Type B pancreatic cell (in vitro differentiated cells): ENCODE measurements at places on chromosomes 16 and 17. TPM values are rescaled to one million over a fixed set of nuclear protein-coding genes. Genes with fewer than 3 reads are reported as not detected.

DNA sequence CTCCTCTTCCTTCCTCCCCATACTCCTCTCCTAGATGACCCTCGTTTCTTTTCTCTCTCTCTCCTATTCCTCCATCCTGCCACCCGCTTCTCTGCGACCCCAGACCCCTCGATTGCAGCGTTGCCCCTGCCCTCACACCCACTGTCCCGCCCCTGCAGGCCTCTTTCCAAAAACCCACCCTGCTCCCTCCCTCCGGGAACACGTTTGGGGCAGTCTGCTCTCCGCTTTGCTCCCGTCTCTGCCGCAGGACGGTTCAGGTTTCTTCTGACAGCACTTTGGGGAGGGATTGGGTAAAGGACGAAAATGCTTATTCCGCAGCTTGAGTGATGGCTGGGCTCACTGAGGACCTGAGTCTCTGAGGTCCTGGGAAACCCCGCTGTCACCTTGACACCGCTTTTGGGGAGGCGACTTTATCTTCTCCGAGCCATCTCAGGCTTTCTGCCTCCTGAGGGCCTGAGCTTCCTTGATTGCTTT lies 690 bp downstream of the NDE1 start:
- peaks cover 7% of the 10 kb centered on the region for H3K4me1 ChIP-seq
- H3K4me3 ChIP-seq = peak overlapping the region; percentile 99
- no peak for DNase-seq
- no peaks in the 10 kb centered on the region for H3K36me3 ChIP-seq

Gene C16orf46
- total RNA-seq = 4.4 and 5.1 TPM in 2 replicates

GRCh38 chr16:90026135-90026534 lies 6.9 kb upstream of the DBNDD1 start:
- peaks cover 4% of the 10 kb centered on the region for H3K27me3 ChIP-seq
- no peak overlapping the region for H3K4me3 ChIP-seq
- H3K27ac ChIP-seq = no peak overlapping the region
- H3K4me1 ChIP-seq = peaks cover 18% of the 10 kb centered on the region
- no peak for DNase-seq

DNA sequence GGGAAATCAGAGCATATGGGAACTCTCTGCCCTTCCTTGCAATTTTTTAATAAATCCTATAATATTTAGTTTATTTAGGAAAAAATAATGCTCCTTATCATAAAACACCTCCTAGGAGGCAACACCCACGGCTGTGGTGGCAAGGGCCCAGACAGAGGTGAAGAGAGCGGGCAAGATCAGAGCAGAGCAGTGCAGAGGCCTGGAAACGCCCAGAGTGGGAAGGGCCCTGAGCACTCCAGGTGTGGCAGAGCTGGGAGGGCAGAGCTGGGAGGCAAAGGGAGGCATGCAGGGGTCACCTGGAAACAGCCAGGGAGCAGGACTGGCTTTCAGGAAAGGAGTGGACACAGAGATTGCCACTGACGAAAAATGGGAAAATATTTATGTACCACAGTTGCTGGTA lies 17.3 kb downstream of the FBXO31 start:
- no peaks in the 10 kb centered on the region for H3K27me3 ChIP-seq
- peaks cover 30% of the 10 kb centered on the region for H3K4me1 ChIP-seq
- no peak overlapping the region for H3K4me3 ChIP-seq
- H3K36me3 ChIP-seq = peaks cover 5% of the 10 kb centered on the region
- DNase-seq = no peak
- H3K27ac ChIP-seq = no peak overlapping the region

DNA sequence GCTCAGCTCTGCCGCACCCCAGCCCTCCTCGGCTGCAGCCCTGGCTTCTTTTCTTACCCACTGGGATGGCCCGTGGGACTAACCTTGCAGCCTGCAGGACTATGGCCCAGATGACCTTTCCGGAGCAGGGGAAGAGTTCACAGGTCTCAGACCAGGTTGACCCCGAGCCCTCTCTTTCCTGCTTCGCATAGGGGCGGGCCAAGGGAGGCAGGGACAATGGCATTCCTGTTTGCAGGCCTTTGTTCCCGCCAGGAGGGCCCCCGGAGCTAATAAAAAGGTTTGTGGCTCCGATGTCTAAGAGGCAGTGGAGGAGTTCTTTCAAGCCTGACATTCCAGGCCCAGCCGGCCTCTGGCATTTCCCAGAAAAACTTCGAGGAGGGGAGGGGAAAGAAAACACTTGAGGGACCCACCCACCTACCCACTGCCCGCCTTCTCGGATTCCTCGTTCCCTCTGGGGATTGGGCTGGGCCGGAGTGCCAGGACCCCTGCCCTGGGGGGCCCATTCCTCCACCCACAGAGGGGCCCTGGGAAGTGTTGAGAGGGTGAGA lies 5.8 kb upstream of the SOCS3 start:
- peak overlapping the region; percentile 61 for H3K4me3 ChIP-seq
- no peak for DNase-seq
- no peaks in the 10 kb centered on the region for H3K36me3 ChIP-seq

- no peaks in the 10 kb centered on the region for H3K36me3 ChIP-seq
- no peaks in the 10 kb centered on the region for H3K4me1 ChIP-seq
- H3K4me3 ChIP-seq = no peak overlapping the region
- H3K27ac ChIP-seq = no peak overlapping the region
These were observed 191.8 kb upstream of the HSBP1 start for GRCh38 chr16:83615953-83616350.

DNA sequence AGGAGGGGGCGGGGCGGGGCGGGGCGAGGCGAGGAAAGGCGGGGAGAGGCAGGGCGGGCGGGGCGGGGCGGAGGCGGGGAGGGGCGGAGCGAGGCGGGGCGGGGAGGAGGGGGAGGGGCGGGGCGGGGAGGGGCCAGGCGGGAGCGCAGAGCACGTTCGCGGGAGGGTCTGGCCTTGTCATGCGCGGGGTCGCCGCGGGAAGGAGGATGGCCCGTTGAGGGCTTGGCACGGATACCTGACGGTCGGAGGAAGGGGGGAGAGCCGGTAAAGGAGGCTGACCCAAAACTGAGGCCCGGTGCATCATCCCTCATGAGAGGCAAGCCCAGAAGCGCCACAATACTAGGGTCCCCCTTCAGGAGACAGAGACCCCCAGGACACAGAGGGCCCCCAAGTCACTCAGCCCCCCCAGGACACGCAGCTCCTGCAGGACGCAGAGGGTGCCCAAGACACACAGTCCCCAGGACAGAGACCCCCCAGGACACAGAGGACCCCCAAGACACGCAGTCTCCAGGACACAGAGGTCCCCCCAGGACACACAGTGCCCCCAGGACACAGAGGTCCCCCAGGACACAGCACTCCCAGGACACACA lies 593 bp upstream of the WDR45B start:
- H3K36me3 ChIP-seq = no peaks in the 10 kb centered on the region
- H3K27ac ChIP-seq = no peak overlapping the region
- peaks cover 14% of the 10 kb centered on the region for H3K4me1 ChIP-seq
- no peaks in the 10 kb centered on the region for H3K27me3 ChIP-seq
- DNase-seq = peak; percentile 78
- peak overlapping the region; percentile 78 for H3K4me3 ChIP-seq
